ENCODE measurements at places on chromosomes 11 and 22.

- peak; percentile 71 for ATAC-seq
These were observed 18.5 kb downstream of the SLC35F2 start for GRCh38 chr11:107840129-107840484.

DNA sequence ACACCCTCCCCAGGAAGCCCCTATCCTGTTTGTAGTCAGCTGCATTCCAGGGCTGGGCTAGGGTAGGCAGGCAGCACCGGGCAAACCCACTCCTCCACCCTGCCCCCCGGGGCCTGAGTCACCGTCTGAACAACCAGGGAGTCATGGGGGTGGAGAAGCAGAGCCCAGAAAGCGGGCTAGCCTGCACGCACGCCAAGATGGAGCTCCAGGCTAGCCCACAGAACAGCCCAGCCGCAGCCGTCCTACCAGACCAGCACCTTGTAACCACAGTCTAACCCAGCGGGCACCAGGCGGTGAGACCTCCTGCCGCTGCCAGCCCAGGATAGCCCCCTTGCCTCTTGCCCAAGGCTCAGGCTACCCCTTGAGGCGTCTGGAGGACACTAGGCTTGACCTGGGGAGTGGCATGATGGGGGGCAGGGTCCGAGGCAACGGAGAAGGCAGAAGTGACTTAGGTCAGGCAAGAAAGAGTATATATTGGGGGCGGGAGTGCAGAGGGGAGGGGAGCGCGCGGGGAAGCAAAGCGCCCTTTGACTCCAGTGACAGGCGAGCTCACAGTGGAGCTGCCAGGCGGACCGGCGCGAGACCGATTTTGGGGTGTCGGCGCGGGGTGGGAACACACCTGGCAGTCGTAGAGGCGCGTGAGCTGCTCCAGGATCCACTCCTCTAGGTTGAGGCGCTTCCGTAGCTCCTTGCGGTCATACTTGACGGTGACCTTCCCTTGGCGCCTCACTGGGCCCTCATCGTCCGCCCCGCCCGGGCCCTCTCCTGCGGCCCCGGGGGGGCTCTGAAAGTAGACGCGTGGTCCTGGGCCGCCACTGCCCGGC is 734 bp downstream of the PPP1R14B start:
- peak; percentile 1 for ATAC-seq

GRCh38 chr22:47997052-47997590 is 1234.7 kb downstream of the TBC1D22A start:
- no peak for ATAC-seq

GRCh38 chr22:46737105-46737975 is 712 bp downstream of the CERK start:
- ATAC-seq: peak; percentile 15

GRCh38 chr22:48757985-48758561 is 1069.6 kb downstream of the BRD1 start:
- no peak for ATAC-seq

DNA sequence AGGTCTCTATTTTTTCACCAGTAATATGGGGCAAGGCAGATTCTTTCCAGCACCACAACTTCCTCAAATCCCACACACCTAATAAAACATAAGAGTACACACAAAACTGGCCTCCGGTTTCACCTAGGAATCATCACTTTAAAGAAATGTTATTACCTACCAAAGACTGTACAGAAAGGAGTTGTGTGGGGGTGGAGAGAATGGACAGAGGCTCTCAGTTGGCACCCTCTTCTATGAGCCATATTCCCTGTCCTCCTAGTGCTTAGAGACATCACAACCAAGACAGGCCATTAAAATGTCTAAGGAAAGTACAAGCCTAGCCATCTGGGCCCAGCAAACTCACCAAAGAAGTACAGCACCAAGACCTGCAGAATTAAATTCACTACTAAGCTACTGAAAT is 56.1 kb downstream of the RBFOX2 start:
- 0 out of 3 replicates have a peak, but pooled peaks have one; percentile 4 for ATAC-seq

GRCh38 chr22:50148991-50149721 is 21.4 kb upstream of the PANX2 start:
- ATAC-seq: peak; percentile 73

DNA sequence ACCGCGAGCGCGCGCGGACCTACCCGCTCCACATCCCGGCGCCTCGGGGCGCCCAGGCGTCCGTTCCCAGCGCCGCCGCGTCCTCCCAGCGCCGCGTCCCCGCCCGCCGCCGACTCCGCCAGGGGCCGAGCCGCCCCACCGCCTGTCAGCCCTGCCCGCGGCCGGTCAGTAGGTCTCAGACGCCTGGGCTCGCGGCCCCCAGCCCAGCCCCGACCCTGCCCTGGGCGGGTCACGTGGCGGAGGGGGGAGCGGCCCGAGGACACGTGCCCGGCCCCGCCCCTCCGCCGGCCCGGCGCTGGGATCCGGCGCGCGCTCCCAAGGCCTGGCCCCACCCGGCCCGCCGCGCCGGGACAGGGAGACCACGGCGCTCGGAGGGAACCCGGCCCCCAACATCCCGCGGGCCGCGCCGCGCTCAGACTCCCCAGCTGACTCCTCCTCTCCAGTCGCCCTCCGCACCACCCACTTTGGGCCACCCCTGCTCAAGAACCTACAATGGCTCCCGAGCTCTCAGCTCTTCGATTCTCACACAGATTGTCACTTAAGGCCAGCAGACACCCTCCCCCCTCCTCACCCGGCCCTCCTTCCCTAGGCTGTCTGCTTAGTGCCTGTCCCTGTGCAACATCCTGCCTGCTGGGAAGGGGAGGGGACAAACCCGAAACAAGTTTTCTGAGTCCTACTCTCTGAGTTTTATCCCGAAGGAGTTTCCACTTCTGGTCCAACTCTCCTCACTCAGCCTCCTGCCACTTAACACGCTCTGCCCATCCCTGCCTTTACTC is at the start of gene RAB3IL1:
RAB3IL1 (minus strand) TSS at position 233 of the 776 bp plus-strand sequence; CDS start at position 34, 199 bp downstream.
- peak; percentile 72 for ATAC-seq

- peak; percentile 90 for ATAC-seq
These were observed 150.5 kb downstream of the FEZ1 start for GRCh38 chr11:125345421-125346178.
